Epithelial cell of esophagus (primary cell): ENCODE measurements at places on chromosomes 3 and 15.

- DNase-seq, result no peak
Observed at GRCh38 chr15:88609344-88610090, 11.6 kb upstream of the AEN start.

- peak; percentile 42 for DNase-seq
Observed at GRCh38 chr15:73225358-73226015, 143.3 kb downstream of the HCN4 start.

- DNase-seq, result peak; percentile 68
Observed at GRCh38 chr3:158718490-158719170, 13.6 kb downstream of the RARRES1 start.

- DNase-seq, result no peak
Observed at GRCh38 chr3:172553526-172554252, 30.5 kb upstream of the TNFSF10 start.

DNA sequence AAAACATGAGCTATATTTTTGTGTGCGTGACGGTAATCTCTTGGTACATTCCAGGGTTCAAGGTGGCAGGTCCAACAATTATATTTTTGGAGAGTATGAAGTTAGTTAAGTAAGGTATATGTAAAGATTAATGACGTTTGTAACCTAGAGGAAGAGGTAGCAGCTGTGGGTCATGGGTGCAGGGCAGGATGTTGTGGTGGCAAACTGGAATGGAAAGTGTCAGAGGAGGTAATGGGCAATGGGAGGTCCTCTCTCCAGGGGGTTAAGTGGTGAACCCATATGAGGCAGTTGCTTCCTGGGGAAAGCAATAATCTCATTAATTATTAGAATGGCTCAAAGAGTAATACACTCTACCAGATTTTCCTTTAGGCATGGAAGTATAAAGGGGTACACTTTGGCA is 1.0 kb upstream of the CD200R1L start:
- DNase-seq, result no peak

- no peak for DNase-seq
Observed at GRCh38 chr3:191362524-191363090, 32.3 kb upstream of the UTS2B start.

- DNase-seq, result no peak
Observed at GRCh38 chr3:63969876-63970275, 53.4 kb downstream of the PSMD6 start.

DNA sequence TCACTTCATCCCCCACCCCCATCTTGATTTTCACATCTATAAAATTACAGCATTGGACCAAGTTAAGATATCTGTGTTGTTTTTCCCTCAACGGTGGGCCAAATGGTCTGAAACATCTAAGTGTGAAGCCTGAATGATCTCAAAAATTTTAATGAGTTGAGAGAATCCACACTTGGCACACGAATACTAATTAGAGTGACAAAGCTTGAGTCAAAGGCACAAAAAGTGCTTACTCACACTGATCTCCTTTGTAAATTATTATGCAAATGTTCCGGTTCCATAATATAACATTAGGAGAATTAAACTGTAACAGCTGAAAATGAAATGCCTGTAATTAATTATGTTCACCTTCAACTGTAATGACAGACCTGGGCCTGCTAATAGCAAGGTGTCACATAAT is 33.6 kb downstream of the GPR176 start:
- DNase-seq, result peak; percentile 8

GRCh38 chr3:11596387-11596786 is 47.3 kb downstream of the VGLL4 start:
- no peak for DNase-seq

- no peak for DNase-seq
Observed at GRCh38 chr15:54007256-54007655, 29.0 kb downstream of the UNC13C start.

DNA sequence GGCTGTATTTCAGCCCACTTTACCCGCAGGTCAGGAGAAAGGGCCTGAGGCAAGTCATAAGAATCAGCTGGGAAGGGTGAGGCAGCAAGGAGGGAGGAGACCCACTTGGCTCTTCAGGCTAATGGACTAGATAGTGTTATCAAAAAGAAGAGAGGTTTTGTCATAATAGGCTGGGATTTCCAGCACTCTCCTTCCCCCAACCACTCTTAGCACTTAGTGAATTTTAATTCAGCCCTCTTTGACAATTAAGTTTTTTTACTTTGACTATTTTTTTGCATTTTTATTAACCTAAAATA is 771 bp downstream of the MPI start:
- no peak for DNase-seq
